ENCODE measurements at places on chromosomes 5 and 9.

- peak; percentile 19 for DNase-seq
Measured at GRCh38 chr9:133532937-133533668, 1.4 kb upstream of the ADAMTSL2 start.

DNA sequence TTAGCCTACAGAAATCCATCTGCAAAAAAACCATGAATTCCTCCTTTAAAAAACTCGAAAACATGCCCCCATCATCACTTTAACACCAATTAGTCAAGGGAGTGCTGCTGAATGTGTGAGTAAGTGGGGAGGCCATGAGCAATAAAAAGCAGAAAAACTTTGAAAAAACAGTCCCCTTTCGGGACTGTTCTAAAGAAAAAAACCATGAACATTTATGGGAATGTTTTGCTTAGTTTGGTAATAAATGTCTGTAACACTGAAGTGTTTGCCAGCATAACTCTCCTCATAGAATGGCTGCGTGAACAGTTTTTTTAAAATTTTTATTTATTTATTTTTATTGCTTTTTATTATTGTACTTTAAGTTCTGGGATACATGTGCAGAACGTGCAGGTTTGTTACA is 99.4 kb upstream of the TARS1 start:
- DNase-seq = no peak

- no peak for DNase-seq
Measured at GRCh38 chr5:176825957-176826356, 15.6 kb downstream of the UNC5A start.

GRCh38 chr5:132496631-132497487 is 6.3 kb upstream of the IRF1 start:
- DNase-seq = no peak

GRCh38 chr5:1515311-1515920 is 8.3 kb downstream of the LPCAT1 start:
- DNase-seq = no peak

GRCh38 chr5:1133510-1134201 is 21.8 kb upstream of the SLC12A7 start:
- DNase-seq = no peak

GRCh38 chr9:89657295-89657694 is 52.5 kb downstream of the GADD45G start:
- no peak for DNase-seq

GRCh38 chr9:34463901-34464232 is 5.3 kb downstream of the DNAI1 start:
- no peak for DNase-seq

DNA sequence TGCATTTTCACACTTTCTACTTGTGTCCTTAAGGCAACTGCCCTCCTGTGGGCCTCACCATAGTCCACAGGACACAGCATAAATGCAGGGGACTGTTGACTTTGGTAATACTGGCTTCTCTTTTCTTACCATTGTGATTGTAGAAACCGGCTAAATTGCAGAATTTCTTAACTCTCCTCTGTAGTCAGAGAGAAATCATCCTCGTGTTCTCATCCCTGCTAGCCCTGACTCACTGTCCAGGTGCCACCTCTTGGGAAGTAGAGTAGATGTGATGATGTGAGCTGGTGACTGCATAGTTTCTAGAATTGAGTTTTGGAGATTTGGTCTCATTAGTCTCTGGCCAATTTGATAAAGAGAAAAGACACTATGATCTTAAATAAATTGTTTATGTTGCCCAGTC is 5.5 kb downstream of the PHF24 start:
- no peak for DNase-seq

DNA sequence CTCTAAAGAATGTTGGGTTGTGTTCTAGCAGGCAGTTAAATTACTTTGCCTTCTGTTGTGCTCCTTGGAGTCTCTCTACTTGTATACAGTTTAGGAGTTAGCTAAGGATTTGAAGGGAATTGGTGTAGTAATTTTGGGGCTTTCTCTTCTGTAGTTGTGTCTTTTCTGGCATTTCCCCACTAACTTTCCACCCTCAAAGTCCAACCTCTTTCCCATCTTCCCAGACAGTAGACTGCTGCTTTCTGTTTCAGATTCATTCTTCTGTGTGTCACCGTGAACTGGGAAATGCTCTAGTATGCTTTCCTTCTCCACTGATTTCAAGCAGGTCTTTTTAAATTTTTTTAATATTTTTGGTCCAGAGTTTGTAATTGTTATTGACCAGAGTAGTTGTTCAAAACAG is 4.5 kb upstream of the ANGPTL2 start:
- no peak for DNase-seq

DNA sequence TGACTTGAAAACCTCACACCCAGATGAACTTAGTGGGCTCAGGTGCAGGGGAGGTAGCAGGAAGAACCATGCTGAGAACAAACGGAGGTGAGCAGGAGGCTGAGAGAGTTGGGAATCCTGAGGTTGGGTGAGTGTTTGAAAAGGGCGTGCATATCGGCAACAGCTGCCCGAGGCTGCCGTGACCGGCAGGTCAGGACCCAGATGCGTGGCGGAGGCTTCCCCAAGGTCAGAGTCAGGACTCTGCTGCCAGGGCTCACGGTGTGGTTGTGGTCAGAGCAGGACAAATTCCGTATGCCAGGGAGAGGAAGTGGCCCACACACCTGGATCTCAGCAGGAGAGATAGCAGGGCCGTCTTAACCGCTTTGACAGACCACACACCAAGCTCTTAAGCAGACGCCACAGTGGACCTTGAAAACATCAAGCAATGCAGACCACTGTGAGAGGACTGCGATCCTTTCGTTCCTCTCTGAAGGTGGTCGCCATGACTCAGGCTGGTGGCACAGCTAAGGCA is 43.1 kb downstream of the ADAMTS16 start:
- no peak for DNase-seq

GRCh38 chr9:37787059-37787458 is 2.2 kb upstream of the EXOSC3 start:
- DNase-seq = no peak

DNA sequence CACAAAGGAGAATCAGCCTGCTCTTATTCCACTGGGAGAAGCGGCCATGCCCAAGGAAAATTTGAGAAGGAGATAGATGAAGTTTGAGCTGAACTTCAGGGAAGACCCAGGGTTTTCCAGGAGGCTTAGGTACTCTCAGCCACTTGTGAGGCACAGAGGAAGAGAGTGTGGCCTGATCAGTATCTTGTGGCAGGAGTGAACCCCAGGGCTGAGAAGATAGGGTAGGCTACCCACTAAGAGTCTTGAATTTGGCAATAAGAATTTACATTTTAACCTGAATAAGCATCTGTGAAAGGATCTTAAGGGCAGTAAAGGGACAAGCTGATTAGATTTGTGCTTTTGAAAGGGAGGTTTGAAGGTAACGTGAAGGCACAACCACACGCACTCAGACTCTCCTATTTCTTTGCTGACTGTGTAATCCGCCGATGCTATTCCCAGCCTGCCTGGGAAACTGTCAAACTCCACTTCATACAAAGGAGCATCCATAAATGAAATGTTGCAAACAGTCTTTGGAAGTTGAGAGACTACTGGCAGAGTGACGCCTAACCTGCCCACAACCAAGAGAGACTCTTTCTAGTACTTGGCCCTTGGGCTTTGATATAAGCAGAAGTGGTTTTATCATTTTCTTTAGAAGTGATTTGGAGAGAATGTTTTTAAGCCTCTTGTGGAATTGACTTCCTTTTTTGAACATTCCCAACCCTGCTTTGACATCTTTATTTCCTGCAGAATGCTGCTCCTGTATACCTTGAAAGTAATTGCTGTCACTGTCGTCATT is 108.2 kb upstream of the VCAN start:
- DNase-seq = no peak

DNA sequence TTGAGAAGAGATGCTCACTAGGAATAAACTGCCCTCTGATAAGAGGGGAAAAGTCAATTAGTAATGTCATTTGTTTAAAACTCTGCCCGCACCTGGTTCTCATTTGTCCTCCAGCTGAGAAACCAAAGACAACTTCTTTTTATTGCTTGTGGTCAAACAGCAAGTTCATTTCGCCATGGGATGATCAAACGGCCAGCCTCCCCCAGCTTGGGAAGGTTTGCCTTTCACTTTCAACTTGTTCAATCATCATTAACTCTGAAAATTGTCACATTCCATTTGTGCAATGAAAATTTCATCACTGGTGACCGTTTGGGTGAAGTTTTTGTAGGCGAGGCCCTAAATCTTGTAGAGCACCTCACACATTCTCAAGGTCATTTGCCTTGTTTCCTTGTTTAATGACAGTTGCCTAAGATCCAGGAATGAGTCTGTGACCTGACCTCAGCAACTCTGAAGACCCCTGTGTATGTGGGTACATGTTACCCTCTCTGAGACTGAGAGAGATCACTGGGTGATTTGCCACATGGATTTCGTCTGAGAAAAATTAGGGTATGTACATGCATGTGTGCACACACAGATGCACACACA is 117.7 kb downstream of the MARCHF3 start:
- DNase-seq = no peak

Data from stimulated activated CD4-positive, alpha-beta T cell treated with anti-CD3 and anti-CD28 coated beads, TNF-alpha, amount 100 ng/mL, for 1 hour (primary cell).